Suprapubic skin (tissue), 4 donors: ENCODE measurements at places on chromosomes 3 and 15. TPM values are rescaled to one million over a fixed set of nuclear protein-coding genes. Genes with fewer than 3 reads are reported as not detected.

The CADM2 gene
- 0.68 TPM for total RNA-seq

The PSTPIP1 gene
- 2.2 TPM for total RNA-seq

The SLC24A5 gene
- total RNA-seq: 5.5 TPM

The TERC gene
- total RNA-seq: 33.2 TPM

The GOLGA8R gene
- 1.9 TPM for total RNA-seq

The FOXL2NB gene
- not detected for total RNA-seq

The SCN11A gene
- total RNA-seq: 0.64 TPM

The PLSCR2 gene
- total RNA-seq: not detected

The RETNLB gene
- not detected for total RNA-seq

The RAD51 gene
- total RNA-seq: 0.64 TPM

The PCOLCE2 gene
- total RNA-seq: 7.5 TPM

The CCDC9B gene
- 47.9 TPM for total RNA-seq

The ST6GAL1 gene
- total RNA-seq: 23.9 TPM

The GOLGA6L1 gene
- not detected for total RNA-seq

The NR2F2 gene
- total RNA-seq: 12.7 TPM
